ENCODE measurements at places on chromosomes 1 and 21.

DNA sequence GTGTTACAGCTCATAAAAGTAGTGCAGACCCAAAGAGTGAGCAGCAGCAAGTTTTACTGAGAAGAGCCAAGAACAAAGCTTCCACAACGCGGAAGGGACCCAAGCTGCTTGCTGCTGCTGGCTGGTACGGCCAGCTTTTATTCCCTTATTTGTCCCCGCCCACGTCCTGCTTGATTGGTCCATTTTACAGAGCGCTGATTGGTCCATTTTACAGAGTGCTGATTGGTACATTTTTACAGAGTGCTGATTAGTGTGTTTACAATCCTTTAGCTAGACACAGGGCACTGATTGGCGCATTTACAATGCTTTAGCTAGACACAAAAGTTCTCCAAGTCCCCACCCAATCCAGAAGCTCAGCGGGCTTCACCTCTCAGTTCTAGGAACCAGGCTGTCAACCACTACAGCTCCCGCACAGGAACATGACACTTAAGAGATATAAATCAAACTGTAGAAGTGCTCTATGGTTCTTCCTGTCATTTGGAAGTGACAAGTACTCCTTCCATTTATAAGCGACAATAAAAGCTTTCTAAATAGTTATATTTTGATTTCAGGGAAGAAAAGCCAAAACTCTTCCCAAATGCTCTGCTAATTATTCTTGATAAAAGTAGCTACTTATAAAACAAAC is 28.5 kb downstream of the RNF115 start:
- no peak for DNase-seq

- DNase-seq: no peak
These were observed 86.9 kb downstream of the TTC3 start for GRCh38 chr21:37159949-37160348.

- no peak for DNase-seq
These were observed 130.4 kb upstream of the ETS2 start for GRCh38 chr21:38675182-38675824.

DNA sequence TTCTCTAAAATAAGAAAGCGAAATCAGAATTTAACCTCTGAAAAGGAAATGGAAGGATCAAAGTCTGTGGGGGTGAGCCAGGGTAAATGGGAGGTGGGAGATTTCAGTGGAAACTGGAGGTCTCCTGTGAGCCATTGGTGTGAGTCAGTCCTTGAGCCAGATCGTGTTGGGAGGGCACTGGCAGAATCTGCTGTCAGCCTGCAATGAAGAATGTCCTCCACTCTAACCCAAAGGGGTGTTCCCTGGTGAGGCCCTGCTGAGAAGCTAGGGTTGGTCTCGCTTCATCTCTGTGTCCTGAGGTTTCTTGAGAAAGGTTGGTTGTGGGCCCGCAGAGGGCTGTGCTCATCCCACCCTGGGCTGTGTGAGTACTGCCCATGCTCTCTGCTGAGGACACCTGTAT is 2.4 kb downstream of the QSOX1 start:
- peak; percentile 89 for DNase-seq

GRCh38 chr1:2411801-2412394 is 466 bp downstream of the PEX10 start:
- no peak for DNase-seq

- DNase-seq: peak; percentile 33
These were observed 284.3 kb upstream of the NR5A2 start for GRCh38 chr1:199743227-199743626.

All from amniotic epithelial cell (primary cell).